ENCODE measurements at places on chromosomes 6 and 20.
A peak's percentile ranks its signal among the peaks of the same experiment; 100 is the strongest.

GRCh38 chr20:50546729-50547314 is 36.6 kb downstream of the PTPN1 start:
- no peak for DNase-seq

DNA sequence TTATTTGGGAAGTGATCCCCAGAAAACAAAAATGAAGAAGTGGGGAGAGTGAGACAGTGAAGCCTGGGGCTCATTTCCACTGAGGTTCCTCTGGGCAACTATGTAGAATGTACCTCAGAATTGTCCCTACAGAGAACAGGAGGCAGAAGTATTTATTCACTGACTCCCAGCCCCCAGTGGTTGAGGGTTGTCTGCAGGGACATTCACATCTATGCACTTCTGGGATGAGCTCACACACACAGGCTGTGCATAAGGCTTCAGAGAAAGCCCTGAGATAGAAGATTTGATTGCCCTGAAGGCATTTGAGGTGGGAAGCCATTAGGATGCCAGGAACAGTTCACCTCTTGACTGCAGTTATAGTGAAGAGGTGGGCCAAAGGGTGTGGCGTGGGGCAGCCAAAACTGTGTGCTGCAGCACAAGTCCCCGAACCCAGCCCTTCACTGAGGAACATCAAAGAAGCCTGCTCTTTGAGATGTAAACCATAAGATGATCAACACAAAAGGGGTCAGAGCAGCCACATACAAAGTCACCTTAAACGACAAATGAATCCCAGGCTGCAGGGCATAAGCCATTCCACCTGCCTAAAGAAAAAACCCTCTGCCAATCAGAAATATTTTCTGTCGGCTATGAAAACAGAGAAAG is 853.8 kb upstream of the FLRT3 start:
- DNase-seq: no peak

DNA sequence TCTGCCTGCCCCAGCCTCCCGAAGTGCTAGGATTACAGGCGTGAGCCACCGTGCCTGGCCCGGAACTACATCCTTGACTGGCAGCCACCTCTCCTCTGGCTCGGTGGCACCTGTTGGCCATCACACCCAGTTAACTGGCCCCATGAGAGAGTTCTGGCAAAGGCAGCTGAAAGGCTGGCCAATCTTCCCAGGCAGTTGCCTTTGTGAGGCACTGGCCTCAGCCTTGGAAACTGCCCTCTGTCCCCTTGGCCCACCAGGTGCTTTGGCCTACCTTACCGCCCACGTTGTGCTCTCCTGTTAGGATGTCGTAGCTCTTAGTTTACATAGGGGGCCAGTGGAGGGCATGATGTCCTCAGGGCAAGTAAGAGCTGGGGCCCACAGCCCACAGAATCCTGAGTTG is 9.6 kb upstream of the MANBAL start:
- no peak for DNase-seq

- DNase-seq: no peak
These were observed 87.2 kb downstream of the FKBP5 start for GRCh38 chr6:35601331-35602132.

DNA sequence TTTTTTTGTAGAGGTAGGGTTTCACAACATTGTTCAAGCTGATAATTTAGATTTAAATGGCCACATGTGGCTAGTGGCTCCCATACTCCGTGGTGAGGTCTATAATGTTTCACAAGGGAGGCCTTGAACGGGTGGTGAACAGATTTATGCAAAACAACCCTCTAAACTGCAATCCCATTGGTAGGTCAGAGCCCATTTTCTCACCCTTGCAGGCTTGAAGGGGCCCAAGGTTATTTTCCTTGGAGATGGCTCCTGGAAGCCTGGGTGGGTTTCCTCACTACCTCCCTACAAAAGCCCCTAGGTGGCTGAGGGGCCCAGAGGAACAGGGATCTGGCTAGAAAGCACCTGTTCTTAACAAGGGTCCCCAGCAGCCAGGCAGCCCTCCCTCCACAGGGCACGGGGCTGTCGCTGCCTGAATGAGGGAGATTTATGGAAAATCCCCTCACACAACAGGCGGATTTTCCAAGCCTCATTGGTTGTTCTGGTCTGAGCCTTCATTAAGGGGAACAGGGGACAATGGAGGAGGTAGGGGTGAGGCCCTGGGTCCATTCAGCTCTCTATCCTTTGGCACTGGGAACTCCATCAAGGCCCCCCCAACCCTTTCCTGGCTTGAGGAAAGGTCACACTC is 64.6 kb downstream of the VEGFA start:
- no peak for DNase-seq

DNA sequence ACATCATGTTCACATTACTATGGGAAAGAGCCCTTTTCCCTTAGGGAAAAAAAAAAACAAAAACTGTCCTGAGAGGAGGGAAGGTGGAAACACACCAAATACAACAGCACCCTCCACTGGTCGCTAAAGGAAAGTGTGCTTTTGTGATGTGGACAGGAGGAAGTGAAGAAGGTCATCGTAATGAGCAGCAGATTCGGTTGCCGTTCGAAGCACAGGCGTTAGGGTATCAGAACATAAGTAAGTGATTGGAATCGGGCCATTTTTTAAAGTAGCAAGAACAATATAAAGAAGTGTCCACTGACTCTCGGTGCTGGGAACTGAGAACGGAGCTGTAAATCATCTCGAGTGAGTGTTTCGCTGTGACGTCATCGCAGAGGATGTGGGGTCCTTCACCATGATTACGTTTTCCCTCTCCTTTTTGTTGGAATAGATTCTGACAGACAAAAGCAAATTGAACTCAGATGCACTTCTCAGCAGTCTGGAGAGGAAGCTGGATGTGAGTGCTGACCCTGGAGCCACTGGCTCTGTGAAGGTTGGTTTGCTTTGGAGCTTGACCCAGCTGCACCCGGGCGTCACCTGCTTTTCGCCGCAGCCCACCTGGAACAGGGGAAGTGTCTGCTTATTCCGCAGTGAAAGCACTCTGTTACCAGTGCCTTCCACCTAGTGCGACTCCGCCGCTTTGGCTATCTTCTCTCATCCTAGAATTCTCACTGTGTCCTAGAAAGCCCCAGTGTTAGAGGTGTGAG is 203.6 kb upstream of the GMDS start:
- peak; percentile 50 for DNase-seq

GRCh38 chr6:38012573-38012972 is 193.0 kb downstream of the ZFAND3 start:
- no peak for DNase-seq

DNA sequence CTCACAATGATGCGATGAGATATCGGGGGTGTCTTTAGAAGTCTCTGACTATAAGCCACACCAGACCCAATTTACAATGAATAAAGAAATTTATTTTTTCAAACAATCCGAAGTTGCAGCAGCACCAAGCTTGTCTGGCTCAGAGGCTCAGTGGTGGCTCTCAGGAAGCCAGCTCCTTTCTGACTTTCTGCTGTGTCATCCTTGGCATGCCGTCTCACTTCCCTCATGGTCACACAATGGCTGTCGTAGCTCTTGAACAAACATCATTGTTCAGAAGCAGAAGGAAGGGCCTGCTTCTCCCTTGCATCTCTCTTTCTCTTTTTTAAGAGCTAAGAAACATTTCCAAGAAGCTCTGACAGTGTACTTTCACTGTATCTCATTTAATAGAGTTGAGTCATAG is 299.0 kb downstream of the DOK5 start:
- DNase-seq: no peak

- DNase-seq: no peak
These were observed 18.0 kb upstream of the NCOA6 start for GRCh38 chr20:34843421-34843820.
